B cell (primary cell): ENCODE measurements at places on chromosomes 6 and 20.
A peak's percentile ranks its signal among the peaks of the same experiment; 100 is the strongest.

DNA sequence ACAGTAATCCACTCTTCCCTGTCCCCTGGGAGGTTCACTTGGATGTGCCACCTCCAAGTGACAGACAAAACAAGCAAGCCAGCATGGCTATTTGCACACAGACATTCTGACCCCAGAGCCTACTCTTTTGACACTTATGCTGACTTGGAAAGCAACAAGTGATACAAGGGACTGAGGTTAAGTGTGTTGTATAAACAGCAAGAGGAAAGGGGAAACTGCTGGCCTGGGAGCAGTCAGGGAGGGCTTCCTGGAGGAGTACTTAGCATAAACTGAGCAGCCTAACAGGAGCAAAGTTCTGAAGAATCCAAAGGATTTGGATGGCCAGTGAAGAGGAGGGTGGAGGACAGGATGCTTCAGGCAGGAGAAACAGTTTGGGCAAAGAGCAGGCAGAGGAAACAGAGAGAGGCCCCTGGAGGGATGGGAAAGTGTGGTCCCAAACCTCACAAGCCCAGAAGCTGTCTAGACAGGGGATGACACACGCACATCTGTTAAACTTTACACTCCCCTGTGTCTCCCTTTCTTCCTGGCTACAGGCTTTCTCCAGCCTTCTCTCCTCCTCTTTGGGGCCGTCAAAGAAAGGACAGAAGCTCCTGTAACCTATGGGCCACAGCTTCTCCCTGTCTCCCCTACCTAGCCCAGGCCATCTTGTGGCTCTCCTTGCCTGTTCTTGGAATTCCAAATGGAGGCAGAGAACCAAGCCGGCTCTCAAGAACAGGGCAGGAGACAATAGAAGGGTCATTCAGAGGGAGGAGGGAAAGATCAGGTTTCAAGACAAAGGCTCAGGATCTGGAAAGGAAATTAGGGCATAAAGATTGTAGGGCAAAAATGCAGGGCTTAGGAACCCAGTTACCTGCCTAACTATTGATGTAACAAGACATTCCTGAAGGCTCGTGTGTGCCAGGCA lies 19.3 kb downstream of the SULF2 start:
- DNase-seq = no peak

- peak; percentile 7 for DNase-seq
These were observed 579 bp downstream of the LRFN2 start for GRCh38 chr6:40586369-40587201.

GRCh38 chr6:154096316-154096715 lies 57.3 kb downstream of the OPRM1 start:
- DNase-seq = no peak

- peak; percentile 5 for DNase-seq
These were observed 171.1 kb downstream of the MCHR2 start for GRCh38 chr6:99822741-99823512.

GRCh38 chr6:12335131-12335527 lies 45.0 kb downstream of the EDN1 start:
- no peak for DNase-seq

GRCh38 chr6:82775981-82776380 lies 289.7 kb downstream of the UBE3D start:
- no peak for DNase-seq

- DNase-seq = no peak
These were observed 49.4 kb upstream of the IRF4 start for GRCh38 chr6:341914-342831.

GRCh38 chr6:170139531-170139930 lies 151.3 kb downstream of the DLL1 start:
- DNase-seq = no peak

DNA sequence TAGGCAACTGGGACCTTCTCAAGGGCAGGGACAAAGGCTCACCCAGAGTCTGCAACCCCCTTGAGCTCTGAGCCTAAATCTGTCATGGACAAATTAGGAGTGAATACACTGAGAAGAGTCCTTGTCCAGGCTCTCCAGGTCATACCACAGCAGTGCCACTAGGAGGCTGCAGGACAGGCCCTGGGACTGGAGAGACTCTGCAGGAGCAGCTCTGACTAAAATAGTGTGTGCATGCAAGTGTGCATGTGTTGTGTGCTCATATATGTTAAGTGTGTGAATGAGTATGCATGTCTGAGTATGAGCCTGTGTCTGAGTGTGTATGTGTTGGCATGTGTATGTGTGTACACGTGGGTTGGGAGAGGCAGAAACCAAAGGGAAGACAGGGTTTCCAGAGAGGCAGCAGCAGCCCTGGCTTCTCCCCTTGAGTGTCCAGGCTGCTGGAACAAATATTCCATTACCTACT lies 27.1 kb downstream of the MRPL14 start:
- DNase-seq = no peak

DNA sequence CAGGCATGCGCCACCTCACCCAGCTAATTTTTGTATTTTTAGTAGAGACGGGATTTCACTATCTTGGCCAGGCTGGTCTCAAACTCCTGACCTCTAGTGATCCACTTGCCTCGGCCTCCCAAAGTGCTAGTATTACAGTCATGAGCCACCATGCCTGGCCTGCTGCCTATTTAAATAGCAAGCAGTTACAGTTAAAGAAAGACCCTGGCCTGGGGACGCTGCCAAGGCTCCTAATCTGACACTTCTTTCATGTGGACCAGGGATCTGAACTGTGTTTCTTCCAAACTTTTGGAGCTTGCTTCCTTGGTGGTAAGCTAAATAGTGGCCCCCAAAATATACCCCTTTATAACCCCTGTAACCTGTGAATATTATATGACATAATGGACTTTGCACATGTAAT lies 15.3 kb downstream of the PPARD start:
- DNase-seq = no peak

DNA sequence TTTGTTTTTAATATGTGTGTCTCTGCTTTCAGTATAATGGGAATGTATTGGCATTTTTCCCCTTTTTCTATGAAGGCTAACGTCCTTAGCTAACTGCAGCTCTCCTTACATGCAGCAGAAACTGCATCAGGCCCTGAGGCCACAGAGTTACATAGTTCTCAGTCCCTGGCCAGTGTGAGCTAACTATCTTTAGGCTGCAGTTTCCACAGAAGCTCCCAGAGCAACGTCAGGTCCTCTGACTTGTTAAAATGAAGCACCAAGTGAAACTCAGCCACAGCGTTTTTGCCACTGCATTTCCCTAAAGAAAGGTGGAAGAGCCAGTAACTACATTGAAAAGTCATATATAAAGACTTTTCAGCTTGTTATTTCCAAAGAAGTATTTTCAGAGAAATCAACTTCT lies 244.7 kb downstream of the CBLN4 start:
- DNase-seq = no peak

GRCh38 chr6:50270415-50270814 lies 220.7 kb upstream of the DEFB112 start:
- DNase-seq = no peak

- DNase-seq = no peak
These were observed 82.5 kb upstream of the CCDC28A start for GRCh38 chr6:138690975-138691594.

DNA sequence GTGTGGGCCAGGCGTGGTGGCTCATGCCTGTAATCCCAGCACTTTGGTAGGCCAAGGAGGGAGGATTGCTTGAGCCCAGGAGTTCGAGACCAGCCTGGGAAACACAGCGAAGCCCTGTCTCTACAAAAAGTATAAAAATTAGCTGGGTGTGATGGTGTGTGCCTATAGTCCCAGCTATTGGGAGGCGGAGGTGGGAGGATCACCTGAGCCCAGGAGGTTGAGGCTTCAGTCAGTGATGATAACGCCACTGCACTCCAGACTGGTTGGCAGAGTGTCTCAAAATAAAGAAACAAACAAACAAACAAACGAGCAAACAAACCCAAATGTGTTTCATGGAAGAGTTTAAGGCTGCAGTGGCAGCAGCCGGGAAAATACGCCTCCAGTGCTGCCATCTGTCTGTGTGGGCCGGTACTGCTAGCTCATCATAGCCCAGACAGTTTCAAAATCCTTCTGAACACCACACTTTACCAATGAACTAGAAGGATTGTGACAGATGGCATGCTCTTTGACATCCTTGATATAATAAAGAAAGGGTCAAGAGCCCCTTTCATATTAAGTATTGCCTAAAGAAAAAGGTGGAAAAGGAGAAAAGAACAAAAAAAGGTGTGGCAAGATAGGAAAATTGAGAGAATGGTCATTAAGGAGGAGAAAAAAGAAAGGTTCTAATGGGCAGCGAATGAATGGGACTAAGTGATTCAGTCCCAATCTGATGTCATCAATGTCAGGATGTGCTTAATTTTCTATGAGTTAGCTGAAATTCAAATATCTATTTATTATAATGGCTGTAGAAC lies 298.6 kb downstream of the SYNE1 start:
- peak; percentile 63 for DNase-seq

DNA sequence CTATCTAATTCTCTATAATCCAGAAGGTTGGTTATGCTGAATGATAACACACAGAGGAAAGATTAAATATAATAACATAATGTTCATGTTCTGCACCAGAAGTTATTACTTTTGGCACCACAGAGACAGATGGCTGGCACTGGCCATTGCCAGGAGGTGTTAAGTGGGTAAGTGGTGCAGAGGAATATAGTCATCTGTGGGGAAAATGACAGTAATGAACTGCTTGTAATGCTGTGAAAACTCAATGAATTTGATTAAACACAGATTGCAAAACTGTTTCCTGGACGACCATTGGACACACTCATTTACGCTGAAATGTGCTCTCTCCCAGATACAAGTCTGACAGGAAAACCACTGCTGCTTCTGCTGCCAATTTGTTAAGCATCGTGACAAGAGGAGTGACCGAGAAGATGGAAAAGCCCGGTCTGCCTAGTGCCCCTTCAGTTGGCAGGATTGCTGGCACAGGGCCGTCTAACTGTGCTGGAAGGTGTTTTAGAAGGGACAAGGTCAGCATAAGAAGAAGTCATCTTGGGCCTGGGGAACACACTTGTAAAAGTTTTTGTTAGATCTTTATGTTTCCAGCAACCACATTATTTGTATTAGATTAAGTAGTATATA lies 567.4 kb downstream of the CBLN4 start:
- DNase-seq = no peak

DNA sequence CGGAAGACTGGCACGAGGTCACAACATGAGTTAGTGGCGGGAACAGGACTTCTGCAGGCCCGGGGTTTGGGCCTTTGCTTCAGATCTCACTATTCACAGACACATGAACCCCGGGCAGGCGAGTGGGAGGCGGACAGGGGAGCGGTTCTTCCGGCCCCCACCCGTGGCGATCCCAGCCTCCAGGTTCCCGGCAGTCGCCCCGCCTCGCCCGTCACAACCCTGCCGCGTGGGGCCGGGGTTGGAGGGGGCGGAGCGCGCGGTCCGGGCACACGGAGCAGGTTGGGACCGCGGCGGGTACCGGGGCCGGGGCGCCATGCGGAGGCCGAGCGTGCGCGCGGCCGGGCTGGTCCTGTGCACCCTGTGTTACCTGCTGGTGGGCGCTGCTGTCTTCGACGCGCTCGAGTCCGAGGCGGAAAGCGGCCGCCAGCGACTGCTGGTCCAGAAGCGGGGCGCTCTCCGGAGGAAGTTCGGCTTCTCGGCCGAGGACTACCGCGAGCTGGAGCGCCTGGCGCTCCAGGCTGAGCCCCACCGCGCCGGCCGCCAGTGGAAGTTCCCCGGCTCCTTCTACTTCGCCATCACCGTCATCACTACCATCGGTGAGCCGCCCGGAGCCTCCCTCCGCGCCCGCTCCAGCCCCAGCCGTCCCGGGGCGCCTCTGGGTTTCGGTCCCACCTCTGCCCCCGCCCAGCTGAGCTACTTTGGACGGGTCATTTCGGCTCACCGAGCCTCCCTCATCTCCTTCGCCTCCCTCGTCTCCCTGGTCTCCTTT lies at the start of gene KCNK15:
TSS of gene KCNK15 (plus strand) at position 268 of the 769 bp plus-strand sequence. CDS start at position 314, 46 bp downstream.
- peak; percentile 59 for DNase-seq

DNA sequence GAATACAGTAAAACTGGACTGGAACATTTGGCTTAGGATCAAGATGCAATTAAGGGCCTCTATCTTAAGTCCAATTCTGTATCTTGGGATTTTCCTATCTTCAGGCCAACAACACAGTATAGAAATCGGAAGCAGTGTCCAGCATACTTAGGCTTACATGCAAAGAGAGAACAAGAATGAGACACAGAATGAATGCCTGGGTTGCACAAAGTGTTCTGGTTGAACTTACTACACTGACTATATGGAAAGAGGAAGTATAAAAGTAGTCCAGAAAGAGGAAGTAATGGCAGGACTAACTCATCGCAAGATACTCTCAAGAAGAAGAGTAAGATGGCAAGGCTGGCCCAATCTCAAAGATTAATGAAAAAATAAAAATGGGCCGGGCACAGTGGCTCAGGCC lies 87.6 kb downstream of the BTBD9 start:
- DNase-seq = peak; percentile 74

DNA sequence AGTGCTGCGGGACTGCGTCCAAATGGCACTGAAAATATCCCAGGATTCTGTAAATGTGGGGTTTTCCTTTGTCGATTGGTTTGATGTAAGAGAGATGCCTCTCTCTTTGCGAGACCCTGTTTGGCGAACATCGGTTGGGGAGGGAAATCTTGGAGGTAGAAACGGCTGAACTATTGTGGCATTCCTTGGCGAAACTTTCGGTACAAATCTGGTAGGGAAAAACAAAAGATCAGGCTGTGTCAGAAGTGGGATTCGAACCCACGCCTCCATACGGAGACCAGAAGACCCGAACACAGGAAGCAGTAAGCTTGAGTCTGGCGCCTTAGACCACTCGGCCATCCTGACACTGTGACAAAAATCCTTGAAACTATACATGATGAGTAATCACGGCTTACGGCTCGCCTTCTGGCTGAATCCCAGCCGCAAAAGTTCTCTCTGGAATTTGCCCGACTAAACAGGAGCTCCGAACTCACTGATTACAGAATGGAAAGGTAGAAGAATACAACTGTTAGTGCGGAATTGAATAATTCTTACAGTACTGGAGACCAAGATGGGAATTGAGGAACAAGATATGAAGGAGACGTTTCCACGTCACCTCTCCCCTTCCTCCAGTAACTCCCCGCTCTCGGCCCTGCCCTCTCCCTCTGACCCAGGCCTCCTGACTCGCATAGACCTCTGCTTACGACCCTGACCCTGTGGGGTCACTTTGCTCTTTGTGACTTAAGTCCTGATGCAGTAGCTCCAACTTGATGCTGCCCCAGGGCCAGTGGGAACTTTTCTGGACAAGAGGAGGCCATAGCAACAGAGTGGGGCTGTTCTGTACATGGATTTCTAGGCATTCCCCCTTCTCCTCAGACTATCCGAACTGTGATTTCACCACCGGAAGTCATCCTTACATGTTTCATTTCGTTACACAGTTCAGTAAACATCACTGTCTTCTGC lies 132.8 kb upstream of the ZNF184 start:
- DNase-seq = peak; percentile 22
